ENCODE measurements at places on chromosomes 1 and 21. TPM values are rescaled to one million over a fixed set of nuclear protein-coding genes. Genes with fewer than 3 reads are reported as not detected.

The TRIM63 gene
- 0.25 TPM for total RNA-seq

The C1orf94 gene
- not detected for total RNA-seq

The HUNK gene
- total RNA-seq = 0.03 TPM

The PDZK1IP1 gene
- total RNA-seq = not detected

The FAM72B gene
- total RNA-seq = 31.6 TPM

The ARHGEF19 gene
- total RNA-seq = 7.6 TPM

The CLCA4 gene
- not detected for total RNA-seq

The SLC22A15 gene
- 1.3 TPM for total RNA-seq

The TAL1 gene
- not detected for total RNA-seq

DNA sequence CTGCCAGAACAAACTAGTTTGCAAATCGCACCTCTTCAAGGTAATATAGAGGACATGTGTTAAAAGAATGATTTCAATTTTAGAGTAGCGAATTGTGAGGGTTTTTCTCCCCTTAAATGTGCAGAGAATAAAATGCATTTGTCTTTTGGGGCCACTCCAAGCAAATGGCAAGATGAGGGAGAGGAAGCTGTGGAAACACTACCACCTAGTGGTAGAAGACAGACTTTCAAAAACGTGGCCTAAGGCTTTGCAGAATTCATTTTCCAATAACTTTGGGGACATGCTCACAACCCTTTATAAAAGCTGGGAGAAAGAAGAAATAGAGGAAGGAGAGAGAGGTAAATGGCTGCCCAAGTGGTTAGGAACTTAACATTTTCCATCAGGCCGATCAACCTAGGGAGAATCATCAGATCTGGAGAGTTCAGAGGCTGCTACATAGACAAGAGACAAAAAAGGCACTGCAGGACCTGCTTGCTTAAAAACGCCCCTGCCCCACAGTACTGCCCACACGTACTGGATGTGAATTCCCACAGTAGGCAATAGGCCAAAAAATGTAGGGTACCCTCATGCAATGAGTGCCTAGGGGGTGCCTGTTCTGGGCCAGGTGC, 15.7 kb upstream of the RCAN1 start:
- H3K36me3 ChIP-seq = no peaks in the 10 kb centered on the region
- H3K4me3 ChIP-seq = no peak overlapping the region
- no peaks in the 10 kb centered on the region for H3K4me1 ChIP-seq
- H3K27ac ChIP-seq = no peak overlapping the region

DNA sequence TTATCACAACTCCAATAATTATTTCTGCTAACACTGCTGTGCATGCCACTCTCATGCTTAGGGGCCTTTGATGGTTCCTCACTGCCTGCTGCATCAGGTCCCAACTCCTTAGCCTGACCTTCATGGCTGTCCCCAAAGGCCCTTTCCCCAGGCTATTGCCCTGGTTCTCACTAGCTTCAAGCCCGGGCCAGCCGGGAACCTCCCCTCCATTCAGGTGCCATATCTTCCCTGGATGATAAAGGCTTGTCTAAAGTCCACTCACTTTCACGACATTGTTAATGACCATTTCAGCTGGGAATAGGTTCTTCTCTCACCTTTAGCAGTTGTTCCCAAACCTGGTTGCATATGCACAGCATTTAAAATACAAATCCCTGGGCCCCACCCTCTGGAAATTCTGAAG, 95.8 kb downstream of the CNIH3 start:
- peaks cover 9% of the 10 kb centered on the region for H3K27me3 ChIP-seq
- no peak overlapping the region for H3K27ac ChIP-seq
- no peak for DNase-seq

DNA sequence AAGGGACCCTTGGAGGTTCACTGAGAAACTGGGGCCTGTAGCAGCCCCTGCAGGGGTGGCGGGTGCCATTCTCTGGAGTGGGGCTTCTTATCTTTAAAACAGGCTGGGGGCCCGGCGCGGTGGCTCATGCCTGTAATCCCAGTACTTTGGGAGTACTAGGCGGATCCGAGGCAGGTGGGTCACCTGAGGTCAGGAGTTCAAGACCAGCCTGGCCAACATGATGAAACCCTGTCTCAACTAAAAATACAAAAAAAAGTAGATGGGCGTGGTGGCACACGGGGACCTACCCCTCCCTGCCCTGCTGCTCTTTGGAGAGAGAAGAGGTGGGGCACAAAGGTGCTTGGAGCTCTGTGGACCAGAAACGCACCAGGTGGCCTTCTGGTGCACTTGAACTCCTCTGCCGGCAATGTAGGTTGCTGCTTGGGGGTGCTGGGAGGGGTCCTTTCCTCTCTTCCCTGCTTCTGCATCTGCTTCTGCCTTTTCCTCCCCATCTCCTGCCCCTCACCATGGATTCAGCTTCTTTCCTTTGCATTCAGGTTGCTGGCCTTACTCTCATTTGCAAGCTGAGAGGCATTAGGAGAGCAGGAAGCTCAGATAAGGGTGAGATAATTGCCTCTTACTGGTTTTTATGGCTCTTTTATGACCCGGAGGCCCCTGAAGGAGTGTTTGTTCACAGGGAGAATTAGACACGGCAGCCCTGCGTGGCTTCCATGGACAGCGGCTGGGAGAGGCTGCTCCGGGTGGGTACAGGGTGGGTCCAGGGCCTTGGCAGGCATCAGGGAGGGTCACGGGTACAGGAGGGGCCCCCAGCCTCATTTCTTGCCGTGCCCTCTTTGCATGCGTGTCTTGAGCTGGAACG, 57.4 kb downstream of the ARHGEF10L start:
- H3K27me3 ChIP-seq = no peaks in the 10 kb centered on the region
- no peaks in the 10 kb centered on the region for H3K4me1 ChIP-seq
- H3K4me3 ChIP-seq = no peak overlapping the region
- no peaks in the 10 kb centered on the region for H3K36me3 ChIP-seq

- peaks cover 51% of the 10 kb centered on the region for H3K27me3 ChIP-seq
- no peak overlapping the region for H3K27ac ChIP-seq
- H3K36me3 ChIP-seq = no peaks in the 10 kb centered on the region
- H3K4me3 ChIP-seq = no peak overlapping the region
- H3K4me1 ChIP-seq = no peaks in the 10 kb centered on the region
Measured at GRCh38 chr1:20285510-20285909, 5.2 kb upstream of the VWA5B1 start.

- no peaks in the 10 kb centered on the region for H3K36me3 ChIP-seq
- H3K27me3 ChIP-seq = no peaks in the 10 kb centered on the region
- no peak overlapping the region for H3K27ac ChIP-seq
- peaks cover 13% of the 10 kb centered on the region for H3K4me1 ChIP-seq
- DNase-seq = no peak
Measured at GRCh38 chr1:52328615-52329014, 37.4 kb downstream of the CC2D1B start.

DNA sequence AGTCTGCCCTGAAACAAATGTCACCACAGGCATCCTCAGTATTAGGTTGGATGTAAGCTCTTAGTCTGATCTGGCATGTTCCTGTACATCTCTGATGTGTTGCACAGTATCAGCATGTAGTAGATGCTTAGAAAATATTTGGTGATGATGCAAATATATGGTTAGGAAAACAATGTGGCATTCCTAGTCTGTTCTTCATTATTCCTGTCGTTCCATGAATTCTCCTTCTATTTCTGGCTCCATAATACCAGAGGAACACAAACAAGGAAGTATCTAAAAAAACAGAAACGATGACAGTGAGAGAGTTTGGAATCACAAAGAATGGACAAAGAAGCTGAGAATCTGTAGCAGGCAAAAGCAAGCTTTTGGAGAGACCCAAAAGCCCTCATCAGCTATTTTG, 236.6 kb downstream of the HHAT start:
- no peak overlapping the region for H3K27ac ChIP-seq
- H3K27me3 ChIP-seq = no peaks in the 10 kb centered on the region
- H3K4me1 ChIP-seq = no peaks in the 10 kb centered on the region
- H3K36me3 ChIP-seq = no peaks in the 10 kb centered on the region

GRCh38 chr1:6414443-6414844, 5.3 kb downstream of the HES2 start:
- H3K27me3 ChIP-seq = peaks cover 58% of the 10 kb centered on the region
- H3K27ac ChIP-seq = no peak overlapping the region
- peak; percentile 46 for DNase-seq
- H3K36me3 ChIP-seq = no peaks in the 10 kb centered on the region
- H3K4me3 ChIP-seq = no peak overlapping the region

DNA sequence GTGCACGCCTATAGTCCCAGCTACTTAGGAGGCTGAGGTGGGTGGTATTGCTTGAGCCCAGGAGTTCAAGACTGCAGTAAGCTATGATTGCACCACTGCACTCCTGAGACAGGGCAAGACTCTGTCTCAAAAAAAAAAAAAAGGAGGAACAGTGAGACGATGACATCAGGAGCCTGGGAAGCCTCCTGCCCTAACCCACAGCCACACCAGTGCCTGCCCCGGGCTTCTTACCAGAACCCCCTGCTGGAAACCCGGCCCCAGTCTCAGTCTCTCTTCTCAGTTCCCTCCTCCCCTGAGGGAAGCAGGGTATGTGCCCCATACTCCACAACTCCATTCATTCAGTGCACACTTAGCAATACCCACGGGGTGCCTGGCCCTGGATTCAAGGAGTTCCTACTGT, 9.1 kb downstream of the COL8A2 start:
- H3K27ac ChIP-seq = no peak overlapping the region
- H3K4me1 ChIP-seq = peaks cover 12% of the 10 kb centered on the region
- H3K4me3 ChIP-seq = no peak overlapping the region
- no peaks in the 10 kb centered on the region for H3K36me3 ChIP-seq
- no peak for DNase-seq

- H3K27me3 ChIP-seq = peaks cover 10% of the 10 kb centered on the region
- no peak overlapping the region for H3K4me3 ChIP-seq
- no peak for DNase-seq
- H3K27ac ChIP-seq = no peak overlapping the region
- H3K36me3 ChIP-seq = no peaks in the 10 kb centered on the region
- H3K4me1 ChIP-seq = no peaks in the 10 kb centered on the region
Measured at GRCh38 chr1:203944651-203945404, 83.4 kb downstream of the SNRPE start.

- H3K27ac ChIP-seq = no peak overlapping the region
- no peak overlapping the region for H3K4me3 ChIP-seq
- H3K36me3 ChIP-seq = no peaks in the 10 kb centered on the region
- no peaks in the 10 kb centered on the region for H3K27me3 ChIP-seq
- DNase-seq = no peak
- no peaks in the 10 kb centered on the region for H3K4me1 ChIP-seq
Measured at GRCh38 chr1:187264995-187265602, 436.4 kb downstream of the PLA2G4A start.

- no peak overlapping the region for H3K27ac ChIP-seq
- H3K36me3 ChIP-seq = no peaks in the 10 kb centered on the region
- H3K4me3 ChIP-seq = no peak overlapping the region
- peaks cover 10% of the 10 kb centered on the region for H3K4me1 ChIP-seq
Measured at GRCh38 chr1:111987502-111987901, 2.0 kb downstream of the KCND3 start.

GRCh38 chr1:30060738-30061137, 662.6 kb downstream of the MATN1 start:
- peaks cover 6% of the 10 kb centered on the region for H3K4me1 ChIP-seq
- H3K4me3 ChIP-seq = no peak overlapping the region
- H3K27me3 ChIP-seq = peaks cover 2% of the 10 kb centered on the region

- no peaks in the 10 kb centered on the region for H3K27me3 ChIP-seq
- no peak overlapping the region for H3K27ac ChIP-seq
- no peaks in the 10 kb centered on the region for H3K4me1 ChIP-seq
- DNase-seq = no peak
- H3K36me3 ChIP-seq = no peaks in the 10 kb centered on the region
Measured at GRCh38 chr21:16117851-16118590, 388.2 kb downstream of the USP25 start.

- H3K27ac ChIP-seq = no peak overlapping the region
- H3K4me1 ChIP-seq = no peaks in the 10 kb centered on the region
- no peak overlapping the region for H3K4me3 ChIP-seq
- H3K27me3 ChIP-seq = peaks cover 1% of the 10 kb centered on the region
Measured at GRCh38 chr1:245609354-245610150, 454.8 kb downstream of the KIF26B start.

All from activated CD4-positive, alpha-beta memory T cell treated with anti-CD3 and anti-CD28 coated beads, Interleukin-2, amount 10 ng/mL, durations not matched to agents 7 days and 5 days (primary cell).